ENCODE measurements at places on chromosomes 6 and 20.

DNA sequence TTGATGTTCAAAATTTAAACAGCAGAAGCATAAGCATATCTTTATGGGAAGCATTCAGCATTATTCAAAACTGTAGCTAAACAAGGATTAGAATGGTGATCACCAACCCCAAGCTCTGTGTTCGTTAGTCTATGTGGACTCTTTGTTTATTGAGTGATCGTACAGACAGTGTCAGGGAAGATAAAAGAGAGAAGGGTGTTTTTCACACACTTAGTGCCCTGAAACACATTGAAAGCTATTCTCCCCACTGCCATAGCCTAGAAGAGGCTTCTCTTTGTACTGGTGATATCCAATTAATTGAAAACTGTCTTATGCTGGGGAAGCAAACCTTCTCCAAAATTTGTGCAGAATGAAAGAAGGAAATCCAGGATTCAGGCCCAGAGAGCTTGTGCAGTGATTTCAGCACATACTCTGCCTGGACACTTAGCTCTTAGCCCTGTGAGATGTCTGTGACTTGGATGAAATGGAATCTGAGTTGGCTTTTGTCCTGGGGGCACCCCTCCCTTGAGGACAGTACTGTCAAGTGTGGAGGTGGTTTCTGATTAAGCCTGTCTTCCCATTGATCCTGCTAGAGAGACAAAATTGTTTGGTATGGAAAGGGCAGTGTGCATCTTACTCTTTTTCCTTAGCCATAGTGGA, 125.7 kb upstream of the MTHFD1L start:
- DNase-seq: no peak

DNA sequence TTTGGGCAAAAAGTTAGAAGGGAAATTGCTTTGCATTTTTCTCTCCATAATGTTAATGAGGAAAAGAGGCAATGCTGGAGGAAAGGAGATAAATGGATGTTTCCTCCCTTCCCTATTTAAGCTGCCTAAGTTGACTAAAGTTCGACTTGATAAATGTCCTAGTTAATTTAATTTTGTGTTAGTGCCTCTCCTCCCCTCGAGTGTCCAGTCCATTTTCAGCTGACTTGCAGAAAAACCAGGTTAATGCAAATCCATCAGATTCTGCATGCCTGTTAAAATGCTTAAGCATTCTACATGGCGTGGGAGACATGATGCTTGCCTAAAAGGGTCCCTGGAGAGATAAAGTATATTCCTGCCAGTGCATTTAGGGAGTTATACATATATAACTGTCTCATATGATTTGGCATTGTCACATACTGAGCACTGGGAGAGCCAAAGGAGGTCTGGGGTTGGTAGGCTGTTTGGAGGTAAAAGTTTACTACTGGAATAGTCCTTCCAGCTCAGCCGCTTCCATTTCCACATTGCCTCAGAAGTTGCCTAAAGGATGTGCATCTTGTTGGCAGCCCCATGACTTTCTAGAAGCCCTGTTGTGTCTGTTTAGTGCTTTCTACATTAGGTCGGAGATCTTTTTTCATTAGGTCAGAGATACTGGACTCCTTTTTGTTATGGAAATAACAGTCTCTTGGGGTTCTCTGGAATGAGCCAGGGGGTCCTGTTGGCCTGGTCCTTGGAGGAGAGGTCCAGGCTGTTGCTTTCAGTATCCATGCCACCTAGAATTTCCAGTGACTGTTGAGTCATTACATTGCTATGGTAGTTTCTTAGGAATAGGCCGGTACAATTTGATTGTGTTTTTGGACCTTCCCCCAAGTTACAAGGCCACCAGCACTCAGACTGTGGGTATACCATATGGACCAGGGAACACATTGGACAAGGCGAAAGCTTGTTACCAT, 30.4 kb downstream of the JARID2 start:
- DNase-seq: no peak

DNA sequence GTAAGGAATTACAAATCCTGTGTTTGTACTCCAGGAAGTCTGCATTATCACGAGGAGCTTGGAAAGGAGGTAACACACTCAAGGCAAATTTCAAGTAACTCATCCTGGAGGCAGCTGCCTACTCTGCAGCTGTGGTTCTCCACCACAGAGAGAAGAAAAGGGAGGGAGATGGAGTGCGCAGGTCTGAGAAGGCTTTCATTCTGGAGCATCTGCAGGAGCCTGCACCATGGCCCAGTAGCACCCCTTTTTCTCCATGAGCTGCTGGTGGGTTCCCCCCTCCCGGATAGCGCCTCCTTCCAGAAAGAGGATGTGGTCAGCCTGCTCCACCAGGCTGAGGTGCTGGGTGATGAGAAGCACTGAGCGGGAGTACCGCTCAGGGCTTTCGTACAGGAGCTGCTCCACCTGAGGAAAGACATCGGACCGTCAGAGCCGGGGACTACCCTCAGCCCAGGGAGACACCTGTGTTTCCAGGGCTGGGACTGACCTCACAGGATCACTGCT, 1.6 kb upstream of the PSMB8 start:
- DNase-seq: peak; percentile 69

- no peak for DNase-seq
Measured at GRCh38 chr6:20729086-20729485, 194.8 kb downstream of the CDKAL1 start.

DNA sequence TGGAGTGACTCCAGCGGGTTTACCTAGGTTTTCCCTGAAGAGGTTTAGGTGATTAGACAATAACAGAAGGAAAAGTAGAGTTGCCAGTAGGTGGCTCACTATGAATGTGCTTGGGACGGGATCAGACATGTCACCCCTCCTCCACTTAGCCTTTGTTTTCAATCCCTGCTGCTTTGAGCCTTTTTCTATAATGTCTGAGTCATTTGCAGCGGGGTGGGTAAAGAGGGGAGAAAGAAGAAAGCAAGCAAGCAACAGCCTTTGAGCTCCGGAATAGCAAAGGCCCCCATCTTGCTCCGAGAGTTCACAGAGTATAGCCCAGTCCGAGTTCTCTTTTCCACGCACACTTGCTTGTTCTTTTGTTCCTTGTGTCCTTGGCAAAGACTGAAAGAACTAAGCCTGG, 129.1 kb downstream of the PACRG start:
- DNase-seq: no peak

- DNase-seq: no peak
Measured at GRCh38 chr6:115004204-115004603, 661.4 kb upstream of the HS3ST5 start.

GRCh38 chr6:127222418-127222817, 44.2 kb upstream of the RNF146 start:
- no peak for DNase-seq

DNA sequence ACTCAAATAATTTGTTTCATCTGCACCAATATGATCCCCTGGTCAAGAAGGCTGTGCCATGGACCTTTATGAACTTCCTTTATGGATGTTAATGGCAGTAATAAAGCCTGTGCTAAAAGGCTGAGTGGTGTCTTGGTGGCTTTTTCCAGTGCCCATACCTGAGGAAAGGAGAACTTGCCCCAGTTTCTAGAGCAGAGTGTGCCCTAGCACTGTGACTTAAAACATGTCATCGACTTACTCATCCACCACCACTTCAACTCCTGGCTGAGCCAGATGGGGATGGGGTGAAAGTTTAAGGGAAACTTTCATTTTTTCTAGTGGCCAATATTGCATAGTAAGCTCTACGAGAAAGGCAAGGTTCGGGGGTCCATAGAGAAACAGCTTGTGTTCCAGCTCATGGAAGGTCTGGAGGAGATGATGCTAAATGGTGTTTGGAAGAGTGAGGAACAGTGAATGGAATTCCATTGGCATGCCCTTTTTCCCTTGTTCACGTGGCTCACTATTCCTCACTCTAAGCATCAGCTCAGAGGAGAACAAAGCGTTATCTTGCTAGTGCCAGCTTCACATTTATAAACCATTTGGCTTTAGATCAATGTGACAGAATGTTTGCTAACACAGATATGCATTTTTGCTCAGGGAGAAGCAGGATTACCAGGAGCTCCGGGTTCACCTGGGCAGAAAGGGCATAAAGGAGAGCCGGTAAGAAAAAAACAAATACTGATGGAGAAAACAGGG, 71.2 kb downstream of the COL19A1 start:
- DNase-seq: no peak

DNA sequence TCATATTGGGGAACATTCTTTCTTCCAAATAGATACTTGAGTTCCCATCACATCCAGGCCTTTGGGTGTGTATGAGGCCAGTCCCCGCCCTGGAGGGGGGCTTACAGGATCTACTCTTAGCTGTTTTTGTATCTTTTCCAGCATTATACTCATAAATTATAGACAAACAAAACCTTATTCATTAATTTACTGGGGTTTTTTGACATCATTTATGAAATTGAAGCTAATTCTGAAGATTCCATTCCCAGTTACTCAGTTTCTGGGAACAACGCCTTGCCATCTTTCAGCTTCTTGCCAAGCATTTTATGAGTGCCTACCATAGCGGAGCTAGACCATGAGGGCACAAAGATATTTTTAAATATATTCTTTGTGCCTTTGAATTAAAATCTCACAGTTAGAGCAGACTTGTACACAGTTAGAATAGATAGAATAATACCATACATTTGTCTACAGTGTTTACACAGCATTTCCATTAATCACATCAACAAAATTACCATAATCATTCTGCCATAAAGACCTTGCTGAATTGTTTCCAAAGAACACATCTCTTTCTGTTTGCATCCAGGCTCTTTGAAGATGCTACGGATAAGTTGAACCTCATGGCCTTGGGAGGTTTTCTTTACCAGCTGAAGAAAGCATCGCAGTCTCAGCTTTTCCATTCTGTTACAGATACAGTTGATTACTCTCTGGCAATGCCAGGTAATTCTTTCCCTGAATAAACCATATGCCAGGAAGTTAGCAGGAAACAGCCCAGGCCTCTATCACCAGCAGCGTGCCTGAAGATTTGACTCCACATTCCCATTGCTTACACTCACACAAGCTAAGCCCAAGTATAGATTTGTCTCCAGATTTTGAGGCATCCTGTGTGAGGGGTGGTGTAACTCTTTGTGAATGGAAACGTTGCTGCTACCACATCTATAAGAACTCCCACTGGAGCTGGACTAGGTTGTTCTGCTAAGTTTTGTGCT, 75.4 kb upstream of the PBOV1 start:
- DNase-seq: no peak

DNA sequence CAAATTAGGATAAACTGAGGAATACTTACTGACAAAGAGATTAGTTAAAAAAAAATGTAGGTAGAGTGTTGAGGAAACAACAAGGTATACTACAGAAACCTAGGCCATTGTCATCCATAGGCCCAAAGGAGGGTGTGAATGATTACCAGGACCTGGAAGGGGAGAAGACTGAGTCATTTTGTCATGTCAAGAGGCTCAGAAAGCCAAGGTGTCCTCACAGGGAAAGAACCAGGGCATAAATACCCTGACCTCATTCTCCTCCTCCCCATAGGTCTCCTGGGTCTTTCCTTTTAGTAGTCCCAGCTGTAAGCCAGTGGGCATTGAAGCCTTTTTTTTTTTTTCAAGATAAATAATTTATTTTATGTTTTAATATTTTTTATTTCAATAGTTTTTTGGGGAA, 582.1 kb upstream of the JAG1 start:
- DNase-seq: no peak

- peak; percentile 16 for DNase-seq
Measured at GRCh38 chr20:35893942-35894341, 60.4 kb downstream of the SCAND1 start.

DNA sequence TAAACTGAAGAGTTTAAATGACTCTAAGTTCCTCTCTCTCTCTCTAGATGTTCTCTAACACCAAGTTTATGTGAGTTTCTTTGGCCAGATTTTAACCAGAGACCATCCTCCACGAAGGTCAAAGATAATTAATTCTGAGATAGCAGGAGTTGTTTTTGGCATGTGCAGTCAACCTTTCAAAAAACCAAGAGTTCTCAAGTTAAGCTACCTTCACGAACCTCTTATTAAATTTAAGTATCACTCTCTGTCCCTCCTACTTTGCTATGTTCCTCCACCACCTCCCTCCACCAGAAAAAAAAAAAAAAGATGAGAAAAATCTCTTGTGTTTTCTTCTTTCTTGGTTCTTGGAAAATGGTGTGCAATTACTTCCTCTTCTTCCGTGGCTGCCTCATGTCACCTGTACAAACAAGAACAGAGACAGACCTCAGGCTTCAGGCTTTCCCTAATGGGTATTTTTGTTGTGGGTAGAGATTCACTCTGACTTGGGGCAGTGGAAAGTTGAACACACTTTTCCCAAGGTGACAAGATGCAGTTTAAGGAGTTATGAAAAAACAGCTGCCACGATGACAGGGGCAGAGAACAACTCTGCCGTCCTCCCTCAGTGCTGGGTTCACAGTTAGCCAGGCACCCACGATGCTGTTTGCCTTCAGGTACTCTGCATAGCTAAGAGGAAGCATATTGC, 64.3 kb downstream of the ADTRP start:
- peak; percentile 62 for DNase-seq

- DNase-seq: no peak
Measured at GRCh38 chr6:89781070-89782034, 38.2 kb downstream of the MDN1 start.

GRCh38 chr6:132466952-132467351, 46.0 kb downstream of the STX7 start:
- DNase-seq: no peak

GRCh38 chr6:169961772-169962561, 210.5 kb downstream of the ERMARD start:
- peak; percentile 49 for DNase-seq

DNA sequence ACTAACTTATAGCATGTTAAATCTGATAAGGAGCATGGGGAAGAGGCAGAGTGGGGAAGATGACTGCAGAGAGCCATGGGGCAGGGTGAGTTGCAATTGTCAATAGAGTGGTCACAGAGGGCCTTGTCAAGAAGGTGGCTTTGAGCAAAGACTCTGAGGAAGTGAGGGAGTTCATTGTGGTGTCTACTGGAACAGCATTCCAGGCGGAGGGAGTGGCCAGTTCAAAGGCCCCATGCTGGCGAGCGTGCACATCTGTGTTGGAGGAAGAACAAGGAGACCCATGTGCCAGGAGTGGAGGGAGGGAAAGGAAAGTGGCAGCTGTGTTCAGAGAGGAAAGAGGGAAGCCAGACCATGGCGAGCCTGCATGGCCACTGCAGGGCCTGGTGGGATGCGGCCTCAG, 15.8 kb upstream of the GPR6 start:
- DNase-seq: no peak

- DNase-seq: no peak
Measured at GRCh38 chr6:127497410-127497809, 21.7 kb downstream of the MTCL3 start.

- no peak for DNase-seq
Measured at GRCh38 chr6:40152701-40153436, 218.6 kb upstream of the MOCS1 start.

- no peak for DNase-seq
Measured at GRCh38 chr6:29629571-29629970, 3.4 kb downstream of the GABBR1 start.

All from stimulated activated CD4-positive, alpha-beta T cell treated with anti-CD3 and anti-CD28 coated beads, Interleukin-15, amount 100 ng/mL, for 24 hours (primary cell).